ENCODE measurements at places on chromosomes 13 and 19.

GRCh38 chr13:92175330-92175729, 776.9 kb downstream of the GPC5 start:
- DNase-seq: no peak

GRCh38 chr13:30863796-30864195, 42.3 kb upstream of the MEDAG start:
- DNase-seq: no peak

DNA sequence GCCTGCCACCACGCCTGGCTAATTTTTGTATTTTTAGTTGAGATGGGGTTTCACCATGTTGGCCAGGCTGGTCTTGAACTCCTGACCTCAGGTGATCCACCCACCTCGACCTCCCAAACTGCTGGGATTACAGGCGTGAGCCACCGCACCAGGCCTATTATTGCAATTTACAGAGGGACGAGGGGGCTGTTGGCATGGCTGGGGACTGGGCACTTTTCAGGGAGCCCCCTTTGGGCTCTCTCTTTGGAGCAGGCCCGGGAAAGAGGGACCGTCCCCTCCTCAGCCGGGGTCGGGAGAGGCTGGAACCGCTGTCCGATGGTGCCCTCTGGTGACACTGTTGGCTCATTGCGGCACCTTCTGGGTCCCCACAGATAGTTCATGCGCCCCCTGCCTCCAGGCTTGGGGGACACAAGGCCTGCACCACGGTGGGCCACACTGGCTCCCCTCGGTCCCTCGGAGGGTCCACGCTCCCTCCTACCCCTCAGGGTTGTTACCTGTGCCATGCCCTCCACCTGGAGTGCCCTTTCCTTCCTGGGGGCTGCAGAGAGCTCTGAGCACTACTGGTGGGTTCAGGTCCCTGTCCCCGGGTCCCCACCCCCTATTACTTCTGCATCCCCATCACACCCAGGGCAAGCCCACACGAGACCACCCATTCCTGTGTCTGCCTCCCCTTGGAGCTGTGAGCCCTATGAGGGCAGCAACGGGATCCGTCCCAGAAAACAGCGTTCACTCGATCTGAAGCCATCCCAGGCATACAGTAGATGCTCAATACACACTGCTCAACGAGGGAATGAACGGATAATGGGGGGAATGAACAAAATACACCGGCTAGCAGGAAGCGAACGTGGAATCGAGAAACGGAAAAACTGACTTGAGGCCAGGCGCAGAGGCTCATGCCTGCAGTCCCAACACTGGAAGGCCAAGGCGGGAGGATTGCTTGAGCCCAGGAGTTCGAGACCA, 12.5 kb downstream of the FEM1A start:
- peak; percentile 31 for DNase-seq

DNA sequence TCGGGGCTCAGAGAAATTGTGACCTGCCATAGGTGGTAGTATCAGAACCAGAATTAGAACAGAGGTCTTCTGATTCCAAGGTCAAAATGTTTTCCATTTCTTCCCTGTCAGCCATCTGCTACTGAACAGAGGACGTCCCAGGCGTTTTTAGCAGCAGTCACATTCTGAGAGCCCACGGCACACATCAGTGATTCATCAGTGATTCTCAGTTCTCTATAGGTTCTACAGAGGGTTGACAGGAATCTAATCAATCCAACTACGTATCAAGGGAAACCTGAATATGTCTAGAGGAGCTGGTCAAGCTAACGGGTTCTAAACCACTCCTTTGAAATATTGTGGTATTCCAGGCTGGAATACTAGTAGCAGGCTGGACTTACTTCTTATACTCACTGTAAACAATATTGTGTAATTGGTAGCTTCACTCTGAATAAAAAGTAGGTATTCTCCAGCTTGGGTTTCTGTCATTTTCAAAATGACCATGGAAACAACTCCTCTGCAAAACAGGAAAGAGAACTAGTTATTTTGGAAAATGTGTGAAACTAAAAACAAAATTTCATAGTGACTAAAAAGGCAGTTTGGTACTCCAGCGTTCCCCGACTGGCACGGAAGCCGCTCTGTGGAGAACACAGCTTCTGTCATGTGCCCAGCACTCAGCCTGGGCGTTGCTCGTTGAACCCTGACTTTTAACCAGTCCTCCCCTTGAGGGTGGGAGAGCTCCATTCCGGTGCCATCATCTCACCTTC, 43.2 kb downstream of the FLT3 start:
- no peak for DNase-seq

- DNase-seq: peak; percentile 78
Measured at GRCh38 chr19:12983542-12984142, 11.6 kb upstream of the NFIX start.

Data from activated T-helper 1 cell treated with Interleukin-2 at 50 U/mL for 16 hours (primary cell).